Activated T-cell treated with anti-CD3 and anti-CD28 coated beads, Interleukin-2, amount 50 U/mL, for 1 hour (primary cell): ENCODE measurements at places on chromosomes 5 and 9.

- no peak for DNase-seq
Observed at GRCh38 chr5:135304352-135305221, 94.4 kb downstream of the MACROH2A1 start.

- no peak for DNase-seq
Observed at GRCh38 chr5:116442095-116442534, 132.5 kb downstream of the SEMA6A start.

DNA sequence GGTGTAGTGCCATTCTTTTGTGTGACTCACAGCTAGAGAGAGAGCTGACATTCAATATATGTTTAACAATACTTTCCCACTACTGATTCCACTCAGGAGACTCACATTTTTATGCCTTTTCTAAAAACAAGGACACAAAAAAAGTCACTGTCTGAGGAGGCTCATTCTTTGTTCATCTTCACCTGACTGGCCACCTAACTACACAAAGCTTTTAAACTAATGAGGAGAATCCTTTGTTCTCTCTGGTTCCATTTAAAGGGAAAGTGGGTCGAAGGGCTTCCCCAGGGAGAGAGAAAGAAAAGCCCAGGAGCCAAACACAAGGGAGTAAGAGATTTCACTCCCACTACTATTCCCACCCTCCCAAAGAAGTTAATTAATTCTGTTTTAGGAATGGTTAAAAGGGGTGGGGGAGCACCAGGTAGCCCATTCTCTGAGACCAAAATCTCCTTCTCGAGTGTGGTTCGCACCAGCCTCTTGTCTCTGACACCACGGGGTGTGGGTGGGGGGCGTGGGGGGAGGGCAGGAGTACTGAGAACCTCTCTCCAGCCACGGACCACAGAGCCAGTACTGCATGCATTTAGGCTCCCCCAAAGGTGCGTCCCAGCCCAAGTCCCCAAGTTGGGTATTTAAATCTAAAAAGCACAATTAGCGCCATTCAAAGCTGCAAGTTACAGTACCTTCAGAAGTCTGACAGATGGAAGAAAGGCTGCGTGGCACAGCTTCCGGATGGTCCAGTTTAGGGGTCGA, 747 bp downstream of the TRPM3 start:
- DNase-seq, result no peak

GRCh38 chr5:177290816-177291596, 12.5 kb downstream of the RAB24 start:
- no peak for DNase-seq

GRCh38 chr9:99353408-99353807, 131.3 kb downstream of the SEC61B start:
- no peak for DNase-seq

- peak; percentile 32 for DNase-seq
Observed at GRCh38 chr5:74579215-74579614, 61.3 kb downstream of the ENC1 start.
